Skin of body (tissue), 3 donors: ENCODE measurements at places on chromosomes 6 and 20. TPM values are rescaled to one million over a fixed set of nuclear protein-coding genes. Genes with fewer than 3 reads are reported as not detected.
A peak's percentile ranks its signal among the peaks of the same experiment; 100 is the strongest.

GRCh38 chr6:157944983-157945931 lies 36.4 kb upstream of the SYNJ2 start:
- no peak for DNase-seq

- no peak for DNase-seq
Observed at GRCh38 chr6:161630674-161631073, 356.8 kb upstream of the AGPAT4 start.

Gene UCKL1
- 23.0 TPM for total RNA-seq

- no peak for DNase-seq
Observed at GRCh38 chr6:107308677-107309076, 150.7 kb downstream of the PDSS2 start.

GRCh38 chr6:98932381-98932780 lies 15.4 kb downstream of the FBXL4 start:
- DNase-seq, result no peak

Gene TMEM151B
- 0.10 TPM for total RNA-seq

GRCh38 chr6:140001005-140001404 lies 626.6 kb upstream of the CITED2 start:
- peak; percentile 6 for DNase-seq

Gene TPD52L1
- 15.6 TPM for total RNA-seq

Gene NKX2-2
- total RNA-seq, result not detected

Gene BHLHE23
- not detected for total RNA-seq

DNA sequence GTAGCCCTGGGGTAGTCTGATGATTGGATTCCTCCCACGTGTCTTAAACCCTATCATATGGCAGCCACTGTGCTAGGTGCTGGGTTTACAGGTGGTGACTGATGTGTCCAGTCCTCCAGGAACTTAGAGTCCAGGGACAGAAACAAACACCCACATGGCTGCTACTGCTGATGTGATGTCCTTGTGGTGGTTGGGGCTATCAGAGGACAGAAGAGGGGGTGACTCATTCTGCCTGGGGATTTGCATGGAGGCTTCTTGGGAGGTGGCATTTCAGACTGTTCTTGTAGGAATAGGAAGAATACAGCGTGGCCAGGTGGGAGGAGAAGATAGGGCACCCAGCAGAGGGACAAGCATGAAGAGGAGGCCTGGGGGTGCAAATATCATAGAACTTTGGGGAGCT lies 9.8 kb downstream of the RAET1G start:
- DNase-seq, result no peak

- no peak for DNase-seq
Observed at GRCh38 chr6:144104488-144104887, 9.1 kb upstream of the SF3B5 start.

DNA sequence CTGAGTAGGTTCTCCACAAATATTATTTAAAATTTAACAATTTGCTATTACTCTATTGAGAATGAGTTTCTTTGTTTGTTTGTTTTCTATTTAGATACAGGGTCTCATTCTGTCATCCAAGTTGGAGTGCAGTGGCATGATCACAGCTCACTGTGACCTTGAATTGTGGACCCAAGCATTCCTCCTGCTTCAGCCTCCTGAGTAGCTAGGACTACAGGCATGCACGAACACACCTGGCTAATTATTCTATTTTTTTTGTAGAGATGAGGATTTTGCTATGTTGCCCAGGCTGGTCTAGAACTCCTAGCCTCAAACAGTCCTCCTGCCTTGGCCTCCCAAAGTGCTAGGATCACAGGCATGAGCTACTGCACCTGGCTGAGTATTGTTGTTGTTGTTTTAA lies 122.2 kb downstream of the PHF3 start:
- no peak for DNase-seq

- DNase-seq, result no peak
Observed at GRCh38 chr6:97705568-97705967, 422.6 kb upstream of the MMS22L start.
